ENCODE measurements at places on chromosomes 12 and 14.

DNA sequence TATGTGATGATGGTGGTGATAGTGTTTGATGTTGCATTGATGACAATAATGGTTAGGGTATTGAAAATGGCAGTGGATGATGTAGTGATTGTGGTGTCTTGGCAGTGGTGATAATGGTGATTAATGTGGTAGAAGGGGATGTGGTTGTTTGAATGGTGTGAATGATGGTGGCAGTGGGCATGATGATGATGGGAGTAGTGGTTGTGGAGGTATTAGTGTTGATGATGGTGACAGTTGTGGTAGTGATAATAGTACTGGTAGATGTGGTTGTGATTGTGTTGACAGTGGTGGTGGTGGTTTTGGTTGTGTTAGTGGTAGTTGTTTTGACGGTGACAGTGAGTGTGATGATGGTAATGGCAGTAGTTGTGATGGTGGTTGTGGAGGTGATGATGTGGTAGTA lies 1049.0 kb downstream of the VRK1 start:
- no peak for DNase-seq

DNA sequence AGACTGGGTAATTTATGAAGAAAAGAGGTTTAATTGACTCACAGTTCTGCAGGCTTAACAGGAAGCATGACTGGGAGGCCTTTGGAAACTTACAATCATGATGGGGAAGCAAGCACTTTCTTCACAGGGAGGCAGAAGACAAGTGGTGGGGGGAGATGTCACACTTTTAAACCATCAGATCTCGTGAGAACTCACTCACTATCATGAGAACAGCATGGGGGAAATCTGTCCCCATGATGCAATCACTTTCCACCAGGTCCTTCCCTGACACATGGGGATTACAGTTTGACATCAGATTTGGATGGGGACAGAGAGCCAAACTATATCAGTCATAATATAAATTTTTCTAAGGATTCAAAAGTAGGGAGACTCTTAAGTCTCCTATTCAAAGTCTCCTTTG lies 46.0 kb downstream of the SPIC start:
- DNase-seq: no peak

- DNase-seq: no peak
Measured at GRCh38 chr12:128531170-128531569, 264.2 kb downstream of the TMEM132C start.

- no peak for DNase-seq
Measured at GRCh38 chr12:76003355-76003638, 28.3 kb downstream of the PHLDA1 start.

GRCh38 chr12:91931111-91931510 lies 214.5 kb downstream of the BTG1 start:
- no peak for DNase-seq

- DNase-seq: peak; percentile 12
Measured at GRCh38 chr14:26597071-26597588, 703 bp downstream of the NOVA1 start.

- no peak for DNase-seq
Measured at GRCh38 chr12:95700316-95700785, 90.2 kb downstream of the NTN4 start.

- no peak for DNase-seq
Measured at GRCh38 chr12:75724928-75725312, 213.5 kb upstream of the KRR1 start.

DNA sequence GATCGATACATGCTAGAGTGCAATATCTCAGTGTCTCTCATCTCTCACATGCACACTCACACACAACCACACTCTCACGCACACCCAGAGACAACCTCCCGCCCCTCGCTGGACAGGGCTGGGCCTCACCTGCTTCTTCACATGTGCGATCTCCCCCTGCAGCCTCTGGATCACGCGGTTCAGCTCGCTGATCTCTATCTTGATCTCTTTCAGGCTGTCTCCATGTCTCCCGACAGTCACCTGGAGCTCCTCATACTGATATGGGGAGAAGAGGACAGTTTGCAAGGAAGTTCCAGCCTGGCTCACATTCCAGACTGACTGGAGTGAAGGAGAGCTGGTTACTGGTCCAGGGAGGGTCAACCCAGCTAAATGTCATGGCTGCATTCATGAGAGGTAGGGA lies 4.4 kb downstream of the KRT2 start:
- no peak for DNase-seq

DNA sequence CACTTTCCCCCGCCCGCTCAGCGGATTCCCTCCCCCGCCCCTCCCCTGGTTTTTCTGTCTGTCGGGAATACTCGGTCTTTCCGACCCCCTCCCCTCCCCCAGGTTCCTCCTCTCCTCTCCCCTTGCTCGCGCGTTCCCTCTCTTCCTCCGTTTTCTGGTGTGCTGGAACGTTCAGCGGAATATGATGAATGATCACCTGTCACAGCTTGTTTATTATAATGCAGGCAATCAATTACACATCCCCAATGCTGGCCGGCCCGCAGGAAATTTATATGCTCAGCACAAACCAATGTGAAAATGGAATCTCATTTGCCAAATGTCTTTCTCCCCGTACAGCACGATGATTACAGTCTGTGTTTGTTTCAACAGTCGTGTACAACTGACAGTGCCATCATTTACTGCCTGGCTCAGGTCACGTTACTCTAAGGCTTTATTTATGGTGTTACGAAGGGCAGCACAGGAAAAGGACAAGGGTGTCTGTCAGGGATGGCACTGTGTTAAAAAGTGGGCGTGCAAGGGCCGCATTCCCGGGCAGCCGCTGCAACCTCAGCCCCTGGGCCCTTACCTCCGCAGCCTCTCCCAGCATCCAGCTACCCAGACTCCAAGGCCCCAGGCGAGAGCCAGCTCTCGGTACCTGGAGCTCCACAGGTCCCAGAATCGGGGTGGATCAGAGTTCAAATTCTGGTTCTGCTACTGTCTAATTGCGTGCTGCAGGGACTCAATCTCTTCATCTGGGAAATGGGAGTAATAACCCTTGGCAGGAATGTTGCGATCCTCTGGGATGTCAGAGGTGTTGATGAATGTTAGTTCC lies 24.7 kb upstream of the MAP1LC3B2 start:
- DNase-seq: peak; percentile 26

GRCh38 chr12:76025601-76026575 lies 5.7 kb downstream of the PHLDA1 start:
- no peak for DNase-seq

DNA sequence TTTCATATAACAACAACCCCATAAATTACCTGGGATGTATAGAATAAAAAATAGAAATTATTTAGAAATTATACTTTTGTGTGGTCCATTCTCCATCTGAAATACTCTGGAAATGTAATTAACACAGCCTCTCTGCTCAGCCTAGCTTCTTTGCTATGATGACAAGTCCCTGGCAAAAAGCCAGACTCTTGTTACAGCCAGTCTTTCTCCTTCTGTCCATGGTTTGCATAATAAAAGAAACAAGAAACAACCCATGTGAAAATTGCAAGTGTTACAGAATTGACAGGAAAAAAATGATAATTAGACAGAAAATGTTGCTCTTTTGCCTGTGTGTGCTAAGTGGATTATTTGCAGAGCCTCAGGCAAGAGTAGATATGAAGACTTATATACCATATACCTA lies 61.3 kb downstream of the C12orf50 start:
- DNase-seq: no peak

All from HEK293T (cell line).